ENCODE measurements at places on chromosomes 12 and 14. TPM values are rescaled to one million over a fixed set of nuclear protein-coding genes. Genes with fewer than 3 reads are reported as not detected.

GRCh38 chr12:132029503-132030300, 80.0 kb downstream of the EP400 start:
- DNase-seq = no peak

SLC6A13 gene
- not detected for total RNA-seq

DNA sequence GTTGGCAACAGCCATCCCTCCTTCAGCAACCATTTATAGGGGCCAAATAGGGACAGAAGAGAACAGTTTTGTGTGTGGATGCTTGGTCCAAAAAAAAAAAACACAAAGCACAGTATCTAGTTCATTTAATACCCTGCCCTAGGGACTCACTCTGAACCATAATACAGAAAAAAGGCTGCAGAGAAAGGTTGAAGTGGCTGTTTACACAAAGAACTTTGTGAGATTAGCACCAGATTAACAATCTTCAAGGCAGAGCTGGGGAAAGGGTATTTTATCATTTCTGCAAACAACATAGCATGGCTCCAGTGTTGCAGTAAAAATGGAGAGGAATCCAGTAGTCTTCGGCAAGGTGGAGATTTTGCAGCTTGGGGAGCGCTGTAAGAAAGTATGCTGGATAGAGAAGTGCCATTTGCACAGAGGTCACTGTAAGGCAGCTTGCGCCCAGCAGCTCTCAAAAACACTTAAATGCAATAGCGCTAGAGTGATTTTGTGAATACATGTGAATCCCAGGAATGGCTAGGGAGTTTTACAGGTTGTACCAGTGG, 124.2 kb upstream of the PLEKHA5 start:
- no peak for DNase-seq

GRCh38 chr14:24377657-24378056, 9.7 kb downstream of the NFATC4 start:
- no peak for DNase-seq

GRCh38 chr12:133156125-133156690, 25.1 kb upstream of the ZNF268 start:
- DNase-seq = no peak

DNA sequence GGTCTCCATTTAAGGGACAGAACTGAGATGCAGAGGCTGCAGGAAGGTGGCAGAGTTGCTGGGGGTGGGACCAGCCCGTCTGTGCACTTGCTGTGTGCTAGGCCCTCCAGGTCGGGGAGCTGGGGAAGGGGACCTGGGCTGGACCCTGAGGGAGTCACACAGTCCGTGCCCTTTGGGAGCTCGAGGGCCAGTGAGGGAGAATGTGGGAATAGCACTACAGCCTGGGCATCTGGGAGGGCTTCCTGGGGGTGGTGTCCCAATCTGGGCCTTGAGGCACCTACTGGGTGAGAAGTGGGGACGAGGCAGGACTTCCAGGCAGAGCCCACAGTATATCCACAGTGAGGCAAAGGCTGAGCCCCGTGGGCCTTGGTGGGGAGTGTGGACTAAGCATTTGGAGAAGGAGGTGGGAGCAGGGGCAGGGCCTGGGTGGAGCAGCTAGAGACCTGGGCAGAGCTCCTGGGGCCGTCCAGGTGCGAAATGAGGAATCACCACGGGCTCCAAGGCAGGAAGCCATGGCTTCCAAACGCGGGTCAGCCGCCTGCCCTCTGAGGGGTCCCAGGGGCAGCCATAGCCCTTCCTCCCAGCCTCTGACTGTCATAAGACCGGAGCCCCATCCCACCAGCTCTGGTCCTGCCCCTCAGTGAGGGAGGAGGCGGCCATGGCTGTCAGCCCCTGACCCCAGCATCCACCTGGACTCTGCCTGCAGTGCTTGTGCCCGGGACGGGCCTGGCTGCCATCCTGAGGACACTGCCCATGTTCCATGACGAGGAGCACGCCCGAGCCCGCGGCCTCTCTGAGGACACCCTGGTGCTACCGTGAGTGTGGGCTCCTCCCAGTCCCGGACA, 6.6 kb downstream of the ASPG start:
- DNase-seq = no peak

RERG gene
- total RNA-seq = 14.4 TPM

- no peak for DNase-seq
These were observed 55.3 kb upstream of the STON2 start for GRCh38 chr14:81455390-81455789.

- no peak for DNase-seq
These were observed 58.2 kb downstream of the LRRC74A start for GRCh38 chr14:76884394-76884793.
